ENCODE measurements at places on chromosomes 4 and X. TPM values are rescaled to one million over a fixed set of nuclear protein-coding genes. Genes with fewer than 3 reads are reported as not detected.

DNA sequence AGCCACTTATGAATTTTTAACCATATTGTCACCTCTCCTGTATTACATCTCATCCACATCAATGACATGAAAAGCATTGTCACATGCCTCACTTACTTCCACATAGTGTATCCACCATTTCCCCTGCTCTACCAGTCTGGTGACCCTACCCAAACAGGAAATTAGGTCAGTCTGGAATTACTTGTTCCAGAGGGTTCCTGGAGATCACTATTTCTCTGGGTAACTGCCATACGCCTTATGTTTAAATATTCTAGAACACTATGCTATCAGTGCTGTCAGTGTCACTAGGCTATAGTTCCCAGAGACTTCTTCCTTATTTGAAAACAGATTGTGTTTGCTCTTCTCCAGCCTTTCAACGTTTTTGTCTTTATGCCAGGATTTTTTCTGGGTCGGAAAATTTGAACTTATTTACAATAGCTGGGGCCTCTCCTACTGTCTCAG is 15.0 kb downstream of the SRPX2 start:
- DNase-seq: no peak

DNA sequence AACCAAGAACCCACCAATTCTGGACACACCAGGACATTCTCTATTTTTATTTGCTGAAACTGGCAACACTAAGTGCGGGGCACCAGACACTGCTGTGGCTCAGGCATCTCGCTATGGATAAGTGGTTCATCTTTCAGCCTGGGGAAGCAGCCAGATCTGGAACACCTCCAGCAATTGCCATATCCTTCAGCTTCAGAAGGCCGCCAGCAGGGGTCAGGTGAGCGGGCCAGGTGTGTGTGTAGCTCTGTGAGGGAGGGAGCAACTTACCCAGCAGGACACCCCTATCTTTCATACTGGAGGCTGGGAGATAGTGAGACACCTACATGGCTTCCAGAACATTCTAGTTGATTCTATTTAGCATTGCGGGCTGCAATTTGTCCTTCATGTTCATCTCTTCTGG is 57.0 kb upstream of the GBA3 start:
- DNase-seq: no peak

DNA sequence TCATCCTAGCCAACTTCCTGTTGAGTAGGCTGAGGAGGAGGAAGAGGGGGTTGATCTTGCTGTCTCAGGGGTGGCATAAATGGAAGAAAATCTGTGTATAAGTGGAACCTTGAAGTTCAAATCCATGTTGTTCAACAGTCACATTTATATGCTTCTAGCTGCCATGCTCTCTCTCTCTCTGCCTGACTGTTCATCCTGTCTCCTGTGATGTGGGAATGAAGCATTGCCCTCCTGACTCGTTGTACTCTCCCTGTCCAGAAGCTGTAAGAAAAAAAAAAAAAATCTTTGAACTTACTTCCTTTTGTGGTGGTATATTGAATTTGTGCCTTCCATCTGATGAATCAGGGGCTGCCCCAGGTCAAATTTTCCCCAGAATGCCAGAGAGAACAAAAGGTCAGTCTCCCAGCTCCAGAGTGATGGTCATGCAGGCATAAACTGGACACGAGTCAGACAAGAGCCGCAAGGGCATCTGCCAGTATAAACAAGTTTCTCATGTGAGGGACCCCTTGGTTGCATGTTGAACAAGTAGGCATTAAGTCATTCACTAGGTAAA is 257.0 kb downstream of the IDS start:
- no peak for DNase-seq

DNA sequence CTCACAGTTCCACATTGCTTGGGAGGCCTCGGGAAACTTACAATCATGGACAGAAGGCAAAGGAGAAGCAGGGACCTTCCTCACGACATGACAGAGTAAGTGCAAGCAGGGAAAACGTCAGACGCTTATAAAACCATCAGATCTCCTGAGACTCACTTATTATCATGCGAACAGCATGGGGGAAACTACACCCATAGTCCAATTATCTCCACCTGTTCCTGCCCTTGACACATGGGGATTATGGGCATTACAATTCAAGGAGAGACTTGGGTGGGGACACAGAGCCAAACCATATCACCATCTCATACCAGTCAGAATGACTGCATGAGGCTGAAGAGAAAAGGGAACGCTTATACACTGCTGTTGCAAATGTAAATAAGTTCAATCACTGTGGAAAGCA is 1066.9 kb upstream of the PCDH7 start:
- DNase-seq: no peak

- DNase-seq: no peak
Observed at GRCh38 chr4:111066447-111066846, 443.6 kb upstream of the PITX2 start.

GRCh38 chr4:122503214-122503613 is 46.7 kb upstream of the IL2 start:
- DNase-seq: no peak

DNA sequence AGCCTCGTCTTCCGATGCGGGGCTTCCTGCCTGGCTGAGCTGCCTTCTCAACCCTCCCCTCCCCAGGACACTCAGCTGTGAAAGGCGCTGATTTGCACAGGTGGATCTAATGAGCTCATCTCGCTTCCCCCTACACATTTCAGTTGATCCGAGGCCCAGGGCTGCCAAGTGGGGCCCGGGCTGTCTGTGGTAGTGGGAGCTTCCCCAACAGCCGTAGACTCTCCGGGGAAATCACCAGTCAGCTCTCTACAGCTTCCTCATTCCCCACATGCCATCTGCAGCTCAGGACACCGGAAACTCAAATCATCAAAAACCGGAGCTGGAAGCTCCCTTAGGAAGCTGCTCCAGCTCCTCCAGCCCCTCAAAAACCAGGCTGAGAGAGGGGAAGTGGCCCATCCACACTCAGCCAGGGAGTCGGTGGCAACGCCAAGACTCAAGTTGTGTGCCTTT is 56.2 kb downstream of the SMIM20 start:
- DNase-seq: peak; percentile 27

DNA sequence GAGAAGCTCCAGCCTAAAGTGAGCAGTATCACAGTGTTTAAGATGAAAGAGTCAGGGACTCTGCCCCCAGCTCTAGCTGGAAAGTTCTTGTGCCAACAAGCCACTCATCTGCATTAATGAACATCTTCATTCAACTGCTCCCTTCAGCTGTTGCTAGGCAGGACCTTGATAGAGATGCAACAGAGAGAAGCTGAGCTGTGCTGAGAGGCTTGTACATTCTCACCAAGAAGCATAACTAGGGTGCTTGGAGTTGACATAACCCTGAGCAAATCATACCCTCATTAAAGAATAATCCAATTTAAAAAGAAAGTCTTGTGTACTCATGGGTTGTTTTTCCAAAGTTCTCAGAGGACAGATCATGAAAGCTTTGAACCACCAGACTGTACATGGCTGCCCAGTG is 63.2 kb downstream of the ATXN3L start:
- no peak for DNase-seq

GRCh38 chr4:4696530-4696929 is 154.7 kb upstream of the STX18 start:
- no peak for DNase-seq

GRCh38 chr4:155478336-155478835 is 101.6 kb upstream of the MAP9 start:
- DNase-seq: no peak

GRCh38 chr4:653831-654502 is 20.1 kb downstream of the ATP5ME start:
- no peak for DNase-seq

GRCh38 chr4:107799669-107800450 is 24.9 kb upstream of the SGMS2 start:
- no peak for DNase-seq

- no peak for DNase-seq
Observed at GRCh38 chr4:12729384-12729783, 754.8 kb downstream of the RAB28 start.

GRCh38 chrX:2705046-2705832 is 14.1 kb downstream of the CD99 start:
- DNase-seq: no peak

GRCh38 chrX:44240036-44240435 is 103.4 kb downstream of the EFHC2 start:
- no peak for DNase-seq

GRCh38 chr4:145545538-145546174 is 64.0 kb downstream of the SMAD1 start:
- DNase-seq: peak; percentile 23

GRCh38 chr4:34182306-34182705 is 2062.0 kb downstream of the ARAP2 start:
- DNase-seq: no peak

DNA sequence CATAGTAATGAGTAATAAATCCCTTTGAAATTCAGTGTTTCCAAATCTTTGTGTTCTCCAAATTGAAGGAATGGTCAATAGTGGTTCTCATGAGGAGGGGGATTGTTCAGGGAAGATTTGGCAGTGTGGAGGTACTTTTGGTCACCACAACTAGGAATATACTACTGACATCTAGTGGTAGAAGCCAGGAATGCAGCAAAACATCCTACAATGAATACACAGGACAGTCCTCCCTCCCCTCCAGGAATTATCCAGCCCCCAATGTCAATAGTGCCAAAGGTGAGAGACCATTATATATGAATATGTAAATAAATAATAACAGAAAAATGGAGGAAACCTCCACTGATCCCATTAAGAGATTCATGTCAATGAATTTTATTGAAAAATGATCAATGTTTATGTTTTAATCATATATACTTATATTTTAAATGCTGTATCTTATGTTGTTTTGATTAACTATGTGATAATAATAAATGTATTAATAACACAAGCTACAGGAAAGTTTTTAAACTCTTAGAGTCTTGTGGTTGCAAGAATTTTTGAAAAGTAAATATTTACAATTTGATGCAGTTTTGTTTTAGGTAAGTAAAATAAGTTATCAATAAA is 14.4 kb upstream of the FAM9A start:
- DNase-seq: peak; percentile 50

DNA sequence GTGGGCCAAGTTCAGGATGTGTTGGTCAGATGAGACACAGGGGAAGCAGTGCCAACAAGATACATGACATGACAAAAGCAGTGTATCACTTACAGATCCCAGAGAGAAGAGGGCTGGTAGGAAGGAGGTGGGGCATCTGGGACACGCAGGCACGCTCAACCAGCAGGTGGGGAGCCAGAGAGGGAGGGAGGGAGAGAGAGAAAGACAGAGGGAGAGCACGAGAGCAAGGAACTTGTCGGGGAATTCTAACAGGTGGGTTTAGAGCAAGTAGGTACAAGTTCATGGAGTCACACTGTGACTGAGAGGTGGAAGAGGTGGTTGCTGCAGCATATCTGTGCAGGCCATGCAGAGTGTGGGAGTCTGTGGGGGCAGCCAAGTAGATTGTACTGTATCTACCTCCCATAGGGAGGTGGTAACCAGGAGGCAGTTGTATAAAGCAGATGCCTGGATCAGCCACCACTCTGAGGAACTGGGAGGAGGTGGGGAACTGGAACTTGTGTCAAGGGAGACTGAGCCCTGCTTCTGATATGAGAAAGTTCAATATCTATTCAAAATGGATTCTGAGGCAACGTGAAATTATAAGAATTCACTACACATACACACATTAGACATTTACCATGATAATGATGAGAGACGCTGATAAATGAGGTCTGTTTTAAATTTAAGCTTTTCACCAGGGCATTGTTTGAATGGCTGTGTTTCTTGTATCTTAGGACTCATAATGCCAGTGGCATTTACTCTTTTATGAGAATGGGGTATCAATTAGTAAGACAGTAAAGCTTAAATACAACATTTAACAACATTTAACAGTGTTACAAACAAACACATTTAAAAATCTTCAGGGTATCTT is 43.7 kb downstream of the BBS12 start:
- DNase-seq: no peak

The SCRG1 gene
- not detected for total RNA-seq

The AKAP4 gene
- total RNA-seq: not detected

The ZNF157 gene
- total RNA-seq: 0.67 TPM

The TCEAL8 gene
- total RNA-seq: 81.2 TPM

The ASB9 gene
- total RNA-seq: 2.8 TPM

The LGI2 gene
- total RNA-seq: 0.18 TPM

The IGSF1 gene
- 1.1 TPM for total RNA-seq

The ANAPC10 gene
- total RNA-seq: 20.2 TPM

All from endothelial cell (in vitro differentiated cells).